ENCODE measurements at places on chromosomes 5 and 9. TPM values are rescaled to one million over a fixed set of nuclear protein-coding genes. Genes with fewer than 3 reads are reported as not detected.
A peak's percentile ranks its signal among the peaks of the same experiment; 100 is the strongest.

Gene TAF11L5
- total RNA-seq, result not detected

Gene CARD6
- total RNA-seq, result 2.6 TPM

Gene SAPCD2
- 40.1 TPM for total RNA-seq

Gene NDUFA8
- 49.1 TPM for total RNA-seq

Gene EDIL3
- not detected for total RNA-seq

Gene ADCY2
- total RNA-seq, result not detected

Gene GMCL2
- total RNA-seq, result not detected

GRCh38 chr9:26131886-26132285 lies 453.6 kb upstream of the TUSC1 start:
- DNase-seq, result no peak

DNA sequence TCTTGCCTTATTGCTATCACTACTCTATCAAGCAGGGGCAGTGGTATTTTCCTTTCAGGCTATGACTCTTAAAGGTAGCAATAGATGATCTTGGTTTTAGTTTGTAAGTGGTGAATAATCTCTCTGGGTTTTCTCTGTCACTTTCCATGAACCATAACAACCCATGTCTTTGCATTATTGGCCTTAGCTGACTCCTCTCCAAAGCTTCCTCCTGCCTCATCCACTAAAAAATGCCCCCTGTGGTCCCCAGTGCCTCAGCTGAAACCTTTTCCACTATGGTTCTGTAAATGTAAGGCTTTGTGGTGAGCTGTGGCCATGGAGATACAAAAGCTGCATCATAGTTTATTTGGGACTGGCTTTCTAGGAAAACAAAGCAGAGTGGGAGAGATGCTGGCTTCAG lies 128.8 kb downstream of the GPBP1 start:
- no peak for DNase-seq

GRCh38 chr9:75226403-75227139 lies 138.3 kb downstream of the OSTF1 start:
- no peak for DNase-seq

GRCh38 chr9:129320575-129321285 lies 142.7 kb upstream of the IER5L start:
- DNase-seq, result peak; percentile 60

- DNase-seq, result no peak
These were observed 27.2 kb downstream of the SLC35A4 start for GRCh38 chr5:140591747-140592372.

GRCh38 chr9:134179918-134180785 lies 15.8 kb upstream of the RNU6ATAC start:
- DNase-seq, result no peak

- DNase-seq, result no peak
These were observed 16.6 kb downstream of the WWC1 start for GRCh38 chr5:168307925-168308584.

GRCh38 chr5:82164977-82165713 lies 113.0 kb downstream of the RPS23 start:
- DNase-seq, result no peak

DNA sequence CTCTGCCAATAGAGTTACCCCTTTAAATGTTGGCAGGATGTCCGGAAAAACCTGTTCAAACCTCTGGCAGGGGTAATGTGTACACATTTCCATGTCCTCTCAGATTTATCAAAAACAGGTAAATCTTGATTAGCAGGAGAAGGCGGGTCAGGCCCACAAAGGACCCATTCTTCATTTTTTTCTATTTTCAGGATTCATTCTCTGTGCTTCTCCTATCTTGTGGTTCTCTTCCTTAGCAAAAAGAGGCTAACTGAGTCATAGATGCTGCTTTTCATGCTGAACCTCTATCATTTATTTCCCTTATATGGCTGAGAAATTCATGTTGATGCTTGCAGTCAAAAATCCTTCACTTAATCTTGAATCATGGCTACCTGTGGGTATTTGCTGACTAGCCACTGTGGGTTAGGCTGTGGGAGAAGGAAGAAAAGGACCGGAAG lies 112.7 kb upstream of the IQGAP2 start:
- DNase-seq, result no peak

- no peak for DNase-seq
These were observed 208.6 kb downstream of the EPB41L4A start for GRCh38 chr5:112210430-112211005.

DNA sequence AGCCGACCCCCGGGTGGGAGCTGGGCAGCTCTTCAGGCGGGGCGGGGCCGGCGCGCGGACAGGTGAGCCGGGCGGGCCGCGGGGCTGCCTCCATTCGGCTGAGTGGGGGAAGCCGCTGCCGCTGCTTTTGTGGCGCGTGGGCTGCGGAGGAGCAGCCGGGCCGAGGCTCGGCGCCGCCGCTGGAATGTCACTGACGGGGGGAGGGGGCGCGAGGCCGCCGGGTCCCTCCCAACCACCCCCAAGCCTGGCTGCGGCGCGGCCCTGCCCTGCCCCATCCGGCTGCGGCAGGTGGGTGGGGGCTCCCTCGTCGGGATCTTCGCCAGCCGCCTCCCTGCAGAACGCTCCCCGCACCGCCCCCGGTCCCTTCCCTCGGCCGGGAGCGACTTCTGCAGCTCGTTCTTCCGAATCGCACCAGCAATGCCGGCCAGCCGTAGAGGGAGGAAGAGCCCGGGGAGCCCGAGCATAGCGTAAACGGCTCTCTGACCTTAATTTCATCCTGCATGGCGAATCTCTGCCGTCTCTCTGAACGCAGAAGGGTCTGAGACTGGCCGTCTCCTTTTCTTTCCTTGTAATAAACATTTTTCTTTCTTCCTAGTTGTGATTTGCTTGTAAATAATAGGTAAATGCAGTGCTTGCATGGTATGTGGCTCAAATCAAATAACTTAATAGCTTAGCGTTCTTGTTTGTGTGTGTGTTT lies 505 bp downstream of the SPTAN1 start:
- peak; percentile 69 for DNase-seq

DNA sequence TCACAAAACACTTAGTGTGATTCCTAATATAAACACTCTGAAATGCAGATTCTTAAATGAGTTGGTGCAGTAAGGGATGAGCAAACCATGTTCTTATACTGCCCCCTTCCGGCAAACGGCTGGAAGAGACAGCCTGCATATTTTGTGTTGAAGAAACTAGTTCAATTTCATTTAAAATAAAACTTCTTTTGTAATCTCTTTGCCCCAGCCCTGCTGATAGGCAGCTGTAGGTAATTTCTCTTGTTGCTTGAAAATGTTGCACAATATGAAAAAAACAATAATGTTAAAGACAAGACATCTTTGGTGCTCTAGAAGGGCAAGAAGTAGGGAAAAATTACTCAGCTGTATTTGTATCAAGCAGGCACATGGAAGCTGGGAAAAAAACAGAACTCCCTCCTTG lies 89.7 kb upstream of the CCNG1 start:
- peak; percentile 66 for DNase-seq

DNA sequence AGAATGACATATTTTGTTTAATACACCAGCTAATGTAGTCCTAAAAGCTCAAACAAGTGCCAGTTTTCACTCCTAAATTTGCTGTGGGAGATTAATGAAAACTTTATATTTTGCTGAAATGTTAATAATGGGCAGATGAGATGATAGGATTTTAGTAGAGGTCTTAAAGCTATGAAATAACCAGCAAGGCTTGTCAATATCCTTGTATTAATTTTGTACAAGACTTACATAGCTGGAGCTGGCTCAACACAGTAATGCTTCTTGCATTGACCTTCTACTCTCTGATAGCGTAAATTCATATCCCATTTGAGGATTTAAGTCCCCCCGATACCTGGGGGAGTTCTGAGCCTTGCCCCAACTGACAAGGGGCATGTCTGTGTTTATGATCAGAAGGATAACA lies 219.2 kb downstream of the MAPKAP1 start:
- no peak for DNase-seq
